ENCODE measurements at places on chromosomes 2 and 18.

DNA sequence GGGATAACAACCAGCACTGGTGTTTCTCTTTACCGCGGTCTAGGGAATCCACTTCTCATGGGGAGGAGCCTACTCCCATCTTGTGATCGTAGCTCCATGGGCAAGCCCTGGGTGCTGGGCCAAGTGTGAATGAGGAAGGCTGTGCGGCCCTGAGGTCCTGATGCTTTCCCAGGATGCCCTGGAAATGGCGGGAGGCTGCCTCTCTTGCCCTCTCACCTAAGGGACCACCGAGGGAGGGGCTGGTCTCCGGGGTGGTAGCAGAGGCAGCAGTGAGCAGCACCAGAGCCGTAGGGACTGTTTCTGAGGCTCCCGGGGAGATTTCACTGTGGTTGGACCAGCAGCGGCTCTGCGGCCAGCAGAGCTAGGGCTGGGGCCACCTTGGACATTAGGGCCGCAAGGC lies 15.5 kb upstream of the NPPC start:
- DNase-seq: no peak

GRCh38 chr2:150919901-150920300 lies 341.8 kb downstream of the RBM43 start:
- DNase-seq: no peak

- no peak for DNase-seq
Measured at GRCh38 chr2:178200331-178200730, 6.0 kb downstream of the OSBPL6 start.

GRCh38 chr2:157193461-157193860 lies 64.0 kb upstream of the GALNT5 start:
- no peak for DNase-seq

- DNase-seq: no peak
Measured at GRCh38 chr2:62398356-62398755, 107.6 kb downstream of the TMEM17 start.

GRCh38 chr2:1572638-1573037 lies 159.4 kb downstream of the TPO start:
- no peak for DNase-seq

DNA sequence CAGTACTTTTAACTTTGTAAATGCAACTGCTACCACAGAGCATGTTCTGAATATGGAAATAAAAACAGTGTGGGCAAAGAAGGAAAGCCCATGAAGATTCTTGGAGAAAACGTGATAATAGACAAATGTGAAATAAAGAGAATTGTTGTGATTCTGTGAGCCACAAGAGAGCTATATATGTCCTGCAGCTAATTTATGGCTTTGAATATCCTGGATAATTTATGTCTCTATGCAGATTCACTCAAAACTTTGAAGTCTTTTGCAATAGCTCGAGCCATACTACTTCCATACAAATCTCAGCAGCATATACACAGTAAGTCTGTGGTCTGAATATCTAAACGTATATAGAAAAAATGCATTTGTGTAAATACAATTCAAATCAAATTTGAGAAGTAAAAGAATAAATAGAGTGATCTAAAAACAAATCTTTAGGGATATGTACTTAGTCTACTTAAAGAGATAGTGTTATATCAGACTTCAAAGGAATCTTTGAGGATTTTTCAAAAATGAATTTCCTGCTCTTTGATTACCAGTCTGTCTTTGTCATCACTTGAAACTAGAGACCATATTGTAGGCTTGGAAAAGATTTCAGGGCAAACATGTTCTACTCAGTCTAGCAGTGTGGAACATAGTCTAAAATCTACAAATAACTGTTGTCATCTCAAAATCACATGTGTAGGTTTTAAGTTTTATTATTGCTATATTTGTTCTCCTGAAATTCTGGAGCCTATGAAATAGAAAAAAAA lies 107.1 kb downstream of the CSRNP3 start:
- DNase-seq: no peak

DNA sequence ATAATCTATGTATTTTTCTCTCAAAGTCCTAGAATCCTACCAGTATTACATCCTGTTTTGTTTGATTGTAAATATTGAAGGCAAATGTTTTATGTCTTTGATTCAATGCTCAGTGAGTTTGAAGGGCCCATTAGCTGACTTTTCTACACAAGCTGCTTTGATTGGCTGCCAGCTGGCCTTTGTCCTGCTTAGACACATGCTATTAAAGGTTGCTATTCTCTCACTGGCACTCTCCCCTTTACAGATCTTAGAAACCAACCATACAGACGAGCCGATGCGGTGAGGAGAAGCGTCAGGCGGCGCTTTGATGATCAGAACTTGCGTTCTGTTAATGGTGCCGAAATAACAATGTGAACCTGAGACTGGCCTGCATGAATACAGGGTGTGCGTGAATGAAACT lies 69.7 kb downstream of the PRPF40A start:
- no peak for DNase-seq

DNA sequence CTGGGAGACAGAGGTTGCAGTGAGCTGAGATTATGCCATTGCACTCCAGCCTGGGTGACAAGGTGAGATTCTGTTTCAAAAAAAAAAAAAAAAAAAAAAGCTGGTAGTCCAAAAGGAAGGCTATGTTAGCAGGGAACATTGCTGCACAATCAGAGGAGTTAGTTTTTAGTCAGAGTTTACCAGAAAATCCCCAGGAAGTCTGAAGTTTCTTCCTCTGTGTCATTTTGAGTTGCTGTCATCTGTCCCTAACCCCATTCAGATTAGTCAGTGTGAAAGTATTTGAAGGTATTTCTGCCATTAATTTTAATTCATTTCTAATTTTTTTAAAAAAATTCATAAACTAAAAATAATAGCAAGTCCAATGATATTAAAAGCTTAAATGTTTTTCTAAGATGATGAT lies 33.5 kb upstream of the CERS6 start:
- no peak for DNase-seq

Measured in activated T-cell treated with anti-CD3 and anti-CD28 coated beads, Interleukin-2, amount 50 U/mL, for 48 hours (primary cell).